HL-60 (cell line): ENCODE measurements at places on chromosomes 16 and 17.

GRCh38 chr16:57029161-57030160 is 40.1 kb downstream of the NLRC5 start:
- DNase-seq, result no peak

DNA sequence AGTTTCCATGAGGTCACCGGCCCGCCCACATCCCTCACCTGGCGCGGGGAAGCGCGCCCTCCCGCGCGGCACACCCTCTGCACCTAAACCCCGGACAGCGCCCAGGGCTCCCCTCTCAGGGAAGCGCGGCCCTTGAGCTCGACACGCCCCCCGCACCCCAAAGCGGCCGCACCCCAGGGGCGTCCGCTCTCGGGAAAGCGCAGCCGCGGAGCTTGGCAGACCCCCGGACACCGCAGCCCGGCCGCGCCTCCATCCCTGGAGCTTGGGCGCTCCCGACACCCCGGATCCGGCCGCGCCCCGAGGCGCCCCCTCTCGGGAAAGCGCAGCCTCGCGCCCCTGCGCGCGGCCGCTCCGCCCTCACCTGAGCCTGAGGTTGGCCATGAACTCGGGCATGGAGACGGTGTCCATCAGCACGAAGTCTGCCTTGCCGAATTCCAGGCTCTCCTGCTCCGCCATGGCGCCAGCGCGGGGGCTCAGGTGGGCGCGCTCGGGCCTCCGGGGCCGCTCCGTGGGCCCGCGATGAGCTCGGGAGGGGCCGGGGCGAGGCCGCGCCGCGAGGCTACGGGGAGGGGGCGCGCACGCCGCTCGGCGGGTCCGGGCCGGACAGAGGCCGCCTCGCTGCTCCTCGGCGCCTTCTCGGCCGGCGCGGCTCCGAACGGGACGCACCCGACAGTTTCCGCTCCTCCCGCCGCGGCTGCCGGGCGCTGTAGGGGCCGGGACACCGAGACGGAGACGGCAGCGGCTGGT is at the start of gene MYO1D:
TSS of gene MYO1D (minus strand) at position 708 of the 747 bp plus-strand sequence. CDS start at position 456, 252 bp downstream.
- no peak for DNase-seq

GRCh38 chr17:30086896-30087295 is 29.7 kb upstream of the NSRP1 start:
- no peak for DNase-seq

DNA sequence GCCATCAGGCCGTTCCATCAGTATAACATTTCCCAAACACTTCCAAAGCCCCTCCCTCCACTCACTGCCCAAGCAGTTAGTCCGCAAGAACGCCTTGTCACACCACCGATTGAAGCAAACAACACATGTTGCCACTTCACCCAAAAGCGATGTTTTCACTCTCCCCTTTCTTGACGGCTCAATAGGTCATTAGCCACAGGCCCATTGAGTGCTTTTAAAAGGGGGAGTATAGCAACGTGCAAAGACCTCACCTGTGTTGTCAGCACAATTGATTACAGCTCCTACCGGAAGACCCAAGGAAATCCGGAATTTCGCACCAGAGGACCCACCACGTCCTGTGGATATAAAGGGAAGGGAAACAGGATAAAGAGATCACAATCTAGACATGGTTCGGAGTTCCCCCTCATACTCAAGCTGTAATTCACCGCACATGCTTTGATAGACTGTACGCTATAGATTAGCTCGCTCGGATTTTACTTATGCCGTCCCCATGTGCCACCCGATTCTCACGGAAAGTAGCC is 690 bp downstream of the RPL23 start:
- no peak for DNase-seq

DNA sequence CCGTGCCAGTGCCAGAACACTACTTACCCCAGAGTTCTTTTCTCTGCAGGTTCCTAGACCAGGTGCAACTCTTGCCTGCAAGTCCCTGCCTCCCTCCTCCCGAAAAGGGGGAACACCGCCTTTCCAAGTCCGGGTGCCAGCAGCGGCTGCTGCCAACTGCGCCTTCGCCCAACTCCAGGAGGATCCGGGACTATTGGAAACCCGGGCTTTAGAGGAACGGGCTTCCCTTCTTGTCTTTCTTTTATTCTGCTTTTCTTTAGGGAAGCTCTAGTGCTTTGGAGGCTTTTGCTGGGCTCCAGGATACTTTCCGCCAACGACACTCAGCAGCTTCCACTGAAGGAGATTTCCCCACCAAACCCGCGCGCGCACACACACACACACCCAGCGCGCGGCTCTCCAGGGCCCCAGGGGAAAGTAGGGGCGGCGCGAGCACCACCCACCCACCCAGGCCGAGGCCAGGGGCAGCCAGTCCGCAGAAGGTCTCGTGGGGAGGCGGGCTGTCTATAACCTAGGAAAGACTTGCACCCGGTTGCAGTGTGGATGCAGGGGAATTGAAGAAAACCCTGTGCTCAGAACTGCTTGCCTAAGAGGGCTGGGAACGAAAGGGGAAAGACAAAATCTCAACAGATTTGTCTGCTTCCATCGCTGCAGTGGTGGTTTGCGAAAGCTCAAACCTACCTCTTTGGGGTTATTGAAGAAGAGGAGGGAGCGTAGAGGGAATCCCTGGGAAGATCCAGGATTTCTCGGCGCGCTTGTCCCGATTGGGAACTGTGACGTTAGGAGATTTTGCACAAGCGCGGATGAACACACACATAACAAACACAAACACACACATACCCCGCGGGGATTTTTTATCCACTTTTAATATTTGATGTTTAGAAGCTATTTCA is 977 bp upstream of the CA10 start:
- no peak for DNase-seq

DNA sequence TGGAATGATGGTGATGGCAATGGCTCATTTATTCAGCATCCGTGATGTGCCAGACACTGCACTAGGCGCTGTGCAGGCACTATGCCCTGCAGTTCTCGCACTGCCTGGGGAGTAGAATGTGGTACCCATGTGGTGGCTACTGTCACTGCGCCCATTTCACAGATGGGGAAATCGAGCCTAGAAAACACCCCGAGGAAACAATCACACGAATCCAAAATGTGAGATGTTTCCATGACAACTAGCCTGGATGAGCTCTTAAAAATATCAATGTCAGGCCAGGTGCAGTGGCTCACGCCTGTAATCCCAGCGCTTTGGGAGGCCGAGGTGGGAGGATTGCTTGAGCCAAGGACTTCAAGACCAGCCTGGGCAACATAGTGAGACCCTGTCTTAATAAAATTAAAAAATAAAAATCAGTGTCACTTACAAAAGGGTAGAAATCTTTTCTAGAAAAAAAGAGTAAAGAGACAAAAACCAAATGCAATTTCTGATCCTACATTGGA is 57.9 kb upstream of the TNRC6A start:
- no peak for DNase-seq
